A549 treated with Hydrocortisone at 1 μM for 4 hours (cell line): ENCODE measurements at places on chromosomes 12 and 14. TPM values are rescaled to one million over a fixed set of nuclear protein-coding genes. Genes with fewer than 3 reads are reported as not detected.

Gene CIROP
- not detected in 5 replicates for total RNA-seq

Gene GNS
- 44.8 to 66.8 TPM (median 55.7 TPM) in 5 replicates for total RNA-seq

Gene TAS2R8
- not detected in 5 replicates for total RNA-seq

Gene SOAT2
- total RNA-seq = 0.10 to 0.37 TPM (median 0.26 TPM) in 5 replicates

Gene CALCOCO1
- 16.7 to 23.1 TPM (median 19.2 TPM) in 5 replicates for total RNA-seq

Gene ADAM21
- total RNA-seq = 0.03 TPM in 2 of 5 replicates, not detected in the others
